ENCODE measurements at places on chromosomes 12 and 14.
A peak's percentile ranks its signal among the peaks of the same experiment; 100 is the strongest.

DNA sequence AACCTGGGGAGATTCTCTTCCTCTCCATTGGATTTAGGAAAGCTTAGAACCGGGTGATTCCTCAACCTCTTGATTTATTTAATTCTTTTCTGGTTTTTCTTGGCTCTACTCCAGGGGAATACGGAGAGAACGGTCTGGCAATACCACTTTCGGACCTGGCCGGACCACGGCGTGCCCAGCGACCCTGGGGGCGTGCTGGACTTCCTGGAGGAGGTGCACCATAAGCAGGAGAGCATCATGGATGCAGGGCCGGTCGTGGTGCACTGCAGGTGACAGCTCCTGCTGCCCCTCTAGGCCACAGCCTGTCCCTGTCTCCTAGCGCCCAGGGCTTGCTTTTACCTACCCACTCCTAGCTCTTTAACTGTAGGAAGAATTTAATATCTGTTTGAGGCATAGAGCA lies 67.6 kb downstream of the PTPN11 start:
- no peak for DNase-seq

DNA sequence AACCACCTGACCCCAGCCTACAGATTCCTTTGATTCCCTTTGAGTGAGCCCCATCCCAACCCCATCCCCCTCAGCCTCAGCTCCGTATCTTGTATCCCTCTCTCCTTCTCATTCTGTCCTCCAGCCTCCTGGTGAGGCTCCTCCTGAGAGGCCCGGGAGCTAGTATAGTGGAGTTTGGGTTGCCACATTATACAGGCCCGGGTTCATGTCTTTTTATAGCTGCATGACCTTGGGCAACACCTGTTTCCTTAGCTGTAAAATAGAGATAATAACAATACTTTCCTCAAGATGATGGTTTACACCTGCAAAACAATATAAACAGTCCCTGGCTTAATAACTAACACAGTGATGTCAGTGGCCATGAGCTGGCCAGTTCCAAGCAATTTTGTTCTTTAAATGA lies 89.8 kb downstream of the STAB2 start:
- peak; percentile 22 for DNase-seq

GRCh38 chr12:40144023-40144422 lies 38.1 kb upstream of the SLC2A13 start:
- DNase-seq = peak; percentile 2

DNA sequence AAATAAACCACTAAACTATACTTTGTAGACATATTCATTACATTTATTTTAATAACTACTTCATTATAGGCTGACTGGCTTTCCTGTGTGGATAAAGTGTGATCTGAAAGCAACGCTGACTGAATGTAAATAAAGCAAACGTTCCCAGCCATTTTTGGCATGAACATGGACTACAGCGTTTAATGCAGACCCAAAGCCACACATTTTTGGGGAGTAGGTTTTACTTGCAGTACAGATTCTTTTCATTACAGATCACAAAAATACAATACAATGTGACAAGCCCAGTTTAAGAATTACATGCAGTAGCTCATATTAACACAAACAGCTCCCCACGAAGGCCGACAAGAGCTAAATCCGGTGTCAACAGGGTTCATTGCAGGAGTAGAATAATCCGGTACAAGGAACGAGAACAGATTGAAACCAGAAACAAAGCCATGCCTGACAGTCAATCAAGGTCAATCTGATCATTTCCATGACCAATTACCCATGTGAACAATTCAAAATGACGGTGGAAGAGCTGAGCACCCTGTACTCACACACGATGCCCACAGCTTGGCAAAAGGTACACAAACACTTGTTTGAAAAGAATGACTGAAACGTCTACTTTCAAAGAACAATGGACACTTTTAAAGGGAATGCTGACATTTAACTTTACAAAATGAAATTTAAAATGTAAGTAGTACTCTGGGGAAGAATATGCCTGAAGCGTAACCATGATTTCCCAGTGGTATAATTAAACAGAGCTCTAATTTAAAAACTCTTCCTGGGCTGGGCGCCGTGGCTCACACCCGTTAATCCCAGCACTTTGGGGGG lies 5.3 kb downstream of the BAG5 start:
- DNase-seq = peak; percentile 82

GRCh38 chr12:11623382-11623781 lies 26.1 kb upstream of the ETV6 start:
- DNase-seq = no peak

GRCh38 chr14:82642425-82642824 lies 1108.8 kb upstream of the SEL1L start:
- no peak for DNase-seq

DNA sequence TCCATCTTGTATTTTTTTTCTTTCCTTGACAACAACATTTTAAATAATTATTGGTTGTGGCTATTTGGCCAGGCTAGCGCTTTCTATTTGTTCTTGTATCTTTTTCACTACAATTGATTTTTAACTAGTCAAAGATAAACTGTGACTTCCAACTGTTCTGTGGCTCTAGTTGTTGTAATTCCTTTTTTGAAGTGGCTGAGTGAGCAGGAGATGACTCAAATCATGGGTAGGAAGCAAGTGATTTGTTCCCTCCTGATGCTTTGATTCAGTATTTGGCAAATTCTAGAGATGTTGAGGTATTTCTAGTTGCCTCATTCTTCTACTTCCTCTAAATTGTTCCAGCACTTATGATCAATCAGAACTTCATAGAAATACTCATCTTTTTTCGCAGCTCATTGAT lies 633.5 kb downstream of the RERGL start:
- no peak for DNase-seq

DNA sequence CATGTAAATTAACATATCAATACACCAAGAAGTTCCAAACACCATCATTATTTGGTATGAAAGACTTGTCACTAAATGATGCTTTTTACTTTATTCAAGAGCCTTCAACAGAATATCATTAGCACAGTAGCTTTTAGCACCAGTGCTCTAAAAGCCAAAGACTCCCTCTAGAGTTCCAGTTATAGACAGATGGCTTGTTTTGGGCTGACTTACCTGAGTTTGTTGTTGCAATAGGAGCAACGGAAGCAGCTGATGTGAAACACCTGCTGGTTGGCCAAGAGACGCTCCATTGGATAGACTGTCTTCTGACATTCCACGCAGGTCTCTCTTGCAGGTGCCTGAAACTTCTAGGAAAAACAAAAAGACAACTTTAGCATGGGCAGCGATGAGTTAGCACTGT lies 14.5 kb upstream of the CERS5 start:
- no peak for DNase-seq

GRCh38 chr12:22083167-22083566 lies 37.1 kb downstream of the CMAS start:
- peak; percentile 33 for DNase-seq

GRCh38 chr14:36054353-36055051 lies 122.0 kb downstream of the PTCSC3 start:
- DNase-seq = no peak

- no peak for DNase-seq
These were observed 46.0 kb upstream of the PLBD1 start for GRCh38 chr12:14613718-14614117.

GRCh38 chr14:93410893-93411292 lies 19.8 kb upstream of the UNC79 start:
- no peak for DNase-seq

- DNase-seq = peak; percentile 93
These were observed 367.3 kb upstream of the KITLG start for GRCh38 chr12:88947486-88948043.

GRCh38 chr14:24094841-24095270 lies 745 bp downstream of the PCK2 start:
- DNase-seq = no peak

Data from NCI-H69 (cell line).